IPS DF 6.9 (cell line): ENCODE measurements at places on chromosomes 16 and 17.
A peak's percentile ranks its signal among the peaks of the same experiment; 100 is the strongest.

DNA sequence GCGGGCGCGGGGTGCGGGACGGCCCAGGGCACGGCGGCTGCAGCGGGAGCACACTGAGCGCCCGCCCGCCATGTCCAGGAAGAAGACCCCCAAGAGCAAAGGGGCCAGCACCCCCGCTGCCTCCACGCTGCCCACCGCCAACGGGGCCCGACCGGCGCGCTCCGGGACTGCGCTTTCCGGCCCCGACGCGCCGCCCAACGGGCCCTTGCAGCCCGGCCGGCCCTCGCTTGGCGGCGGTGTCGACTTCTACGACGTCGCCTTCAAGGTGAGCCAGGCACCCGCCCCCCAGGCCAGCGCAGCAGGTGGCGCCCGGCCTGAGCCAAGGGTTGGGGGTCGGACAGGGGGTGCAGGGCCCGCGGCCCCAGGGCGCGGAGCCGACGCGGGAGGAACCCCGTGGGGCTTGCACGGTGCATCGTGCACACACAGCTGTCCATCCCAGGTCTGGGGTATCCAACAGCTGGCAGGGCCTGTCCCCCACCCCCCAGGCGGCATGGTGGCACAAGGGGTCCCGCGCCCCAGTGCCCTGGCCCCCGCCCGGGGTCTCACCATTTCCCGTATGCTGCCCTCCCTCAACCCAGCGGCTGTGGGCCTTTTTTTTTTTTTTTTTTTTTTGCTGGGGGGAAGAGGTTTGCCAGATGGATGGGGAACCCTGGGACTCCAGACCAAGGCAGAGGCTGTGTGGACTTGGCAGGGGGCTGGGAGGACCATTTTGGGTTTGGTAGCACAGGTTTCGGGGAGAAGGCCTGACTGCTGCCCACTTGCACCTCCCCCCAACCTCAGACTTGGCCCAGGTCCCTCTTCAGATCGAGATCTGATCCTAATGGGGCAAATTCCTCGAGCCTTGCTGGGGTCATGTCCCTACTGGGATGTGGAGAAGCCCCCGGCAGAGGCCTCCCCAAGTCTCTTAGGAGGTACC, 547 bp downstream of the RAB26 start:
- no peak for DNase-seq

DNA sequence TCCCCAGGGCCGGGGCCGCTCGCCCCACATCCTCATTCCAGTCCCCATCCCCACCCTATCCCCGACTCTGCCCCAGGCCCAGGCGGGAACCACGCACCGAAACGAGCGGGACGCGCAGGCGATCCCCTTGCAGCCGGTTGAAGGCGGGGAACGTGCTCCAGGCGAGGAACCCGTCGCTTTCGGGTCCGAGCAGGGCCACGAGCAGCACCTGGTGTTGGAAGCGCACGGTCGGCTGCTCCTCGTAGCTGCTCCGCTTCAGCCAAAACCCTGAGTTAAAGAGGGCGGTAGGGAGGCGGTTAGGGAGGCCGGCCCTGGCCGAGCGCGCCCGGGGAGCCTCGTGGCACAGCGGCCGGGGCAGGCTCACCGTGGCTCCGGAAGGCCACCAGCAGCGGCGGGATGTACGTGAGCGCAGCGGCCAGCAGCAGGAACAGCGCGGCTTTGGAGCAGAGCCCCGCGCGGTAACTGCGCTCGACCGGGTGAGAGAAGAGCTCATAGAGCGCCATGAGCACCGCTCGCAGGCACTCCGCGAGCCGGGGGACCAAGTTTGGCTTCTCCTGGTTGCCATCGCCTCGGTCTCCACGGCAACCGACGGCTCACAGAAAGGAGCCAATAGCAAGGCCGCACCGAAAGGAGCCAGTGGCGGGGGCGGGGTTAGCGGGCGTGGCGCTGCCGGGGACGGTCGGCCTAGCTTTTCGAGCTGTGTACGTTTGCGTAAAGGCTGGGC, at the start of gene TMEM231:
Gene TMEM231 (minus strand): TSS at position 546 of the 724 bp plus-strand sequence. CDS start 43 bp downstream, at position 503.
- peak; percentile 71 for DNase-seq

DNA sequence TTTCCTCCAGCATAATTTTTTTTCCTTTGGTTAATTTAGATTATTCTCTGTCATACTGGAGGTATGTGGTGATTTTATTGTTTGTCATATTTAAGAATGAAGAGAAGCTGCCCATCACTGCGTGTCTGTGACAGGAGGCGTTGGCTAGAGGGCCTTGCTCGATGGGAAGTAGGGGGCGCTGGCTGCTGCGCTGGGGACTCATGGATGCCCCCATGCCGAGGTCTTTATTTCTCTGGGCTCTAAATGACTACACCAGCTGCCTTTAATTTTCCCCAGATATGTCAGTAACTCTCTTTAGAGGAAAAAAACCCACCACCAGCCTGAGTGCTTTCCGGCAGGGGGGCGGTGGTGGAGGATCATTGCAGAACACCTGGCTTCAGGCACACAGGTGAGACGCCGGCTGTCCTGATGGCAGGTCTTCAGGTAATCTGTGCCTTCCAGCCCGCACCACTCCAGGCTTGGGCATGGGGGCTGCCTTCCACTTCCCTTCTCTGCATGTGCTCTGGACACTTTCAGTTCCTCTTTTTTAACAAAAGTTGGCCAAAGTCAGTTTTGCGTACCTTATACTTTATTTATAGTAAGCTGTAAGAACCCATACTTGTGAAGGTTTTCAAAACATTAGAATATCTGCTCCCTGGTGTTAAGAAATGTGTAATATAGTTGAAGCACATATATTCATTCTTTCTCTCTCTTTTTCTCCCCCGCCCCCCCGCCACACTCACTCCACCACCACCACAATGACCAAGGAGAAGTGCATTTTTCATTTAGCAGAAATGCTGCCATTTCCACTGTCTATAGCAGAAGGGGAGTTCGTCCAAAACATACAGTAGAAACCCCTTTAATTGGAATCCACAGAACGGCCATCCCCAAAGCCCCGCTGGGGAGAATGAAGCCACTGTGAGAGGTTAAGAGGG, 192.7 kb downstream of the RPTOR start:
- no peak for DNase-seq

DNA sequence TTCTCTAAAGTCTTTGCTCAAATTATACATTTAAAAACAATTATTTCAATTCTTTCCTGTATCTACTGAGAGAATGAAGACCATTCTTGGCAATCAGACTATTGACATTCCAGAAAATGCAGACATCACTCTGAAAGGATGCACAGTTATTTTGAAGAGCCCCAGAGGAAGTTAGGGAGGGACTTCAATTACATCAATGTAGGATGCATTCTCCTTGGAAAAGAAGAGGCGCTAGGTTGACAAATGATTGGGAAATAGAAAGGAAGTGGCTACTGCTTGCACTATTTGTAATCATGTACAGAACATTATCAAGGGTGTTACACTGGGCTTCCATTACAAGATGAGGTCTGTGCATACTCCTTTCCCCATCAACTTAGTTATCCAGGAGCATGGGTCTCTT, 74.3 kb downstream of the SSH2 start:
- no peak for DNase-seq

- no peak for DNase-seq
Measured at GRCh38 chr17:35554668-35555067, 6.0 kb downstream of the SLFN14 start.

DNA sequence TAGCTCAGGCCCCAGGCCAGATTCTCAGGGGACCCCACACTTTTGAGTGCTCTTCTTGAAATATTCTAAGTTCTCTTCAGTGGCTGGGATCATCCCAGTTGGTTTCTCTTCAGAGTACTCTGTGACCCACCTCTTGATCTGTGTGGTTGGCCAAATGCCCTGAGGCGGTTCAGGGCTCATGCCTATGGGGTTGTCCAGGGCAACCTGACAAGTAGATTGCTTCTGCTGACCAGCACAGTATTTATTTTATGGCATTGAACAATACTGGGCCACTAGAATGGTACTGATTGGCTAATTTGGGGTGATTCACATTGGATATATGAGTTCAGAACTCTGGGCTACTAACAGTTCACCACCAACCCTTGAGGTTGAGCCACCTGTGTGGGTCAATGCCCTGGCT, 7.4 kb upstream of the GOSR2 start:
- DNase-seq: no peak

- DNase-seq: no peak
Measured at GRCh38 chr16:89779909-89780305, 36.5 kb downstream of the FANCA start.

DNA sequence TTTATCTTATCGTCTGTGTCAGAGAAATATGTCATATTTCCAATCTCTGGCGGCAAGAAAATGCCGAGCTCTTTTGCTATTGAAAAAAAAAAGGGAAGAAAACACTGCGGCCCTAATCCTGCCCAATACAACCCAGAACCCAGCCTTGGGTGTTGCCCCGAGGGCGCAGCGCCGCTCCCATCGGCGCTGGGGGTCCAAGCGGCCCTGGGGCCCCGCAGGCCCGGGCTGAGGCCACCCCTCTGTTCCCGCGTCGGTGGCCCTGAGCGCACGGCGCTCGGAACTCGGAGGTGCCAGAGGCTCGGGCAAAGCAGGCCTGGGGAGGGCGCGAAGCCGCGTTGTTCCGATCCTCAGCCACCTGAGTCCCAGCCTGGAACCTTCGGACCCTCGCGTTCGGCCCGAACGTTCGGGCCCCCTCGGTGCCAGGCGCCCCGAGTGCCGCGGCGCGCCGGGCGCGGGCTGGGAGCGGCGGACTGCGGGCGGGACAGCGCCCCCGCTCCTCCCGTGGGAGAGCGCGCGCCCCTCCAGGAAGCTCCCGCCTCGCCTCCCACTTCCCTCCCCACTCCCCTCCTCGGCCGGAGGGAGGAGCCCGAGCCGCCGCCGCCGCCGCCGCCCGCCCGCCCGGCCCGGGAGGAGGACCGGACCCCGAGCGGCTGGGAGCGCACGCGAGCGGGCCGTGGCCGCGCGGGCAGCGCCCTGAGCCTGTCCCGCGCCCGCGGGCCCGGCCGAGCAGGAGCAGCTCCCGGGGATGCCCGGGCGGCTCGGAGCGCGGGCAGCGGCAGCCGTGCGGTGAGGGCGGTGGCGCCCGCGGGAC, at the start of gene CPNE2:
Gene CPNE2 (plus strand): TSS at position 609 of the 811 bp plus-strand sequence. CDS start 18,160 bp downstream, outside the sequence.
- DNase-seq: no peak

DNA sequence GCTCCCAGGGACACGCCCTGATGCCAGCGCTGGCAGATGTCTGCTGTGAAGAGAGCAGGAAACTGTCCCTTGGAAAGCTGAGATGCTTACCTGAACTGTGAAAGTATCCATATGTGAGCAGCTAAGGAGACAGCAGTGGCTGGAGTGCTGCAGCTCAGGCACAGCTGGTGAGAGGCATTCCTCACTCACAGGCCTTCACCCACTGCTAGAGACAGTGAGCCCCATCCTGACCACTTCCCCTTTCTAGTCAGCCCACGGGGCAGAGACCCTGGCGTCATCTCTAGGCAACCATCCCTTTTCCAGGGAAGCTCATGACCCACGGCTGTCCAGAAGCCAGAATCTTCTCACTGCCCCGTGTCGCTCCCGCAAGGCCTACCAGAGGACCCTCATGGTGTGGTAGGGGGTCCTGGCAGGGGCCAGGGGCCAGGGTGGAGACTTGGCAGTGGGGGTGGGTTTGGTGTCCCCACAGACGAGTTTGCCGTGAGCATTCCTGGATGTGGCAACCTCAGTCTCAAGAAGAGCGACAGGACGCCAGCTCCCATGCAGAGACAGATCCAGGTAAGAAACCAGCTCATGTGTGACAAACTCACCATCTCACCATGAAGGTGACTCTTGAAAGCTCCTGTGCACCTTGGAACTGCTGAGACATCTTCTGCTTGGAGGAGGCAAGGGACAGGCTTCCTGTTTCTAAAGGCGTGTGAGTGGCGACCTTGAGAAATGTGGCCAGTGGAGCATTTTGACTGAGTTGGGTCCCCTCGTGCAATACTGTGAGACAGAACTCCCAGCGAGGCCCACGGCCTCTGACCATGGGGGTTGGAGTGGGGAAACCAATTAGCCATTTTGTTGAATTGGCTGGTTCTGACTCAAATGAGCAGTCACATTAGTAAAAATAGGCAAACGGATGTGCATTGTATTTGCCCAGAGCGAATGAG, at the start of gene SCIMP:
Gene SCIMP (minus strand): TSS at position 216 of the 932 bp plus-strand sequence. CDS start 105 bp downstream, at position 111.
- no peak for DNase-seq

- no peak for DNase-seq
Measured at GRCh38 chr16:83298541-83298940, 509.2 kb upstream of the HSBP1 start.

DNA sequence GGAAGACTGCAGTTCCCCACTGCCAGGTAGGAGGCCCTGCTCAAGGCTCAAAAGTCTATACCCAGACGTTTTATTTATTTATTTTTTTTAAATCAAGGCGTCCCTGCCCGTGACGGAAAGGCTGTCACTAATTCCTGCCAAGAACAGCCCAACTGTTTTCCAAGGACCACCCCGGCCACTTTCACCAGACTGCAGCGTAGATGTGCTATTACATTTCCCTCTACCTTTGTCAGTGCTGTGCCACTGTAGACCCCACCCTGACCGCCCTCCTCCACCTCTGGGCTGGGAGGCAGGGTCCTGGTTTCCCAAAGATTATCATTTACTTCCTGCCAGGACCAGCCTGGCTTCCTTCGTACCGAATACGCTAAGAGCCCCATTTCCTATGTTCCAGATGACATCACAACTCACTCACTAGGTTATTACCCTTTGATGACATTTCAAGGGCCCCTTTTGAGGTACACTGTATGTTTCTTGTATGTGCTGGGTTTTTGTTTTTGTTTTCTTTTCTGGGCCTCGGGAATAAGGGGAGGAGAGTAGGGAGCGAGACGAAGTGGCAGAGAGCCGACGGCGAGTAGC, 6.3 kb upstream of the RNF227 start:
- DNase-seq: no peak

DNA sequence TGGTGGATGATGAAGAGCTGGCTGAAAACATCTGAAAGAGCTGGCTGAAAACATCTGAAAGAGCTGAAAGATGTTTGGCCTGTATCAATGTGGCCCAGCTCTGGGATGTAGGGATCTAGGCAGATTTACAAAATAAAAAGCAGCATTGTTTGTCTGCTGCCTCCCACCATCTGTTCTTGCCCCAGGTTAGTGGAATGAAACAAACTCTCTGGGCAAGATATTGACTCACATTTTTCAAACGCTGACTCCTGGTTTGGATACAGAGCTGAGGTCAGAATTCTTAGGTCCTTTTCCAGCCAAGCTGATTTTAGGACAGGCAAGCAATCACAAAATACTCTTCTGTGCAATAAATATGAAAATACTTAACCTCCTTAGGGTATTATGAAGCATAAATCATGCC, 139.0 kb downstream of the STX8 start:
- DNase-seq: no peak

DNA sequence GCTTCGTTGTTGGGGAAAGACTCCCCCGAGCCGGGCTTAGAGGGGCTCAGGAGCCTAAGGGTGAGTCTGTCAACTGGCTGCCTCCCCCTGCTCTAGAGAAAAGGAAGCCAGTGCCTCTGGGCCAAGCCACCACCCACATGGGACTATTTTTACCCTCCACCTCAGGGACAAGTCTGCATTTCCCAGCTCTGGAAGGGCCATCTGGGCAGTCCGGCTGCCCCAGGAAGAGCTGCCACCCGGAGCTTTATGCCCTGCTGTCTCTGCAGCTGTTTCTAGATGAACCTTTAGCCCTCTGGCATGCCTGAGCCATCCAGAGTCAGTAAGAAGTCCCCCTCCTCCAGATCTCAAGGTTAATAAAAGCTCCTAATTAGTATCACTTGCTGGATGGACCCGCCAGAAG, 5.3 kb upstream of the RPRML start:
- DNase-seq: no peak

DNA sequence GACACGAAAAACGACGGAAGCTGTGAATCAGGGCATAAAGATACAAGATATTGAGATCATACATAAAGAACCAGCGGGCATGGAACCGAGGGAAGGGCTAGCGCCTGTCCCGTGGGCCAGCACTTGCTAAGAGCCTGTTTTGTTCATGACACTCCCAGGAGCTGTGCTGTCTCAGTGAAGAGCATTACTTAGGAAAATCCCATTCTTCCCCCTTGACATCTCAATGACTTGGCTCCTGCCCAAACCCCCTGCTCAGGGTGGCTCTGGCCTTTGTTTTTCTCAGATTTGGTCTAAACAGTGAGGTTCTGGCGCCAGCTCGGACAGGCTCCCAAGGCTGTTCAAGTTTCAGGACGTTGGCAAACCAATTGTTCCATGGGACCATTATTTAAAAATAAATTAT, 79.1 kb upstream of the SEC14L1 start:
- no peak for DNase-seq
